Stimulated activated CD4-positive, alpha-beta T cell treated with anti-CD3 and anti-CD28 coated beads, Interleukin-2, amount 100 ng/mL, for 24 hours (primary cell): ENCODE measurements at places on chromosomes 6 and 20.

GRCh38 chr6:3088446-3088845, 20.2 kb downstream of the RIPK1 start:
- no peak for DNase-seq

DNA sequence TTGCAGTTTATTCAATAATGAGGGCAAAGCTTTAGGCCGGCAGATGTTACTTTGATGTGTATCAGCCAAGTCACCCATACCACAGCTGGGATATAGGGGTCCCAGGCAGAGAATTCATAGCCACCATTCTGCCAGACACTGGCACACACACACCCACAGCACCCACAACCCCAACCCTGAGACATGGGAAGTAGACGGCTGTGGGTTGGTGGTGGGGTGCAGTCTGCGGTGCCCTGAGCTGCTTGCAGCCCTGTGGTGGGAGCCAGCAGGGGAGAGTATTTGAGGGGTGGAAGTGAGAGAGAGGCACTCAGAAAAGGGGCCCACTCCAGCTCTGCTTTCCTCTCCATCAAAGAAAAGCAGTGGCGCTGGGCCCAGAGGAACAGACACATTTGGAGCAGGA, 125.3 kb downstream of the FOXO3 start:
- DNase-seq: no peak

DNA sequence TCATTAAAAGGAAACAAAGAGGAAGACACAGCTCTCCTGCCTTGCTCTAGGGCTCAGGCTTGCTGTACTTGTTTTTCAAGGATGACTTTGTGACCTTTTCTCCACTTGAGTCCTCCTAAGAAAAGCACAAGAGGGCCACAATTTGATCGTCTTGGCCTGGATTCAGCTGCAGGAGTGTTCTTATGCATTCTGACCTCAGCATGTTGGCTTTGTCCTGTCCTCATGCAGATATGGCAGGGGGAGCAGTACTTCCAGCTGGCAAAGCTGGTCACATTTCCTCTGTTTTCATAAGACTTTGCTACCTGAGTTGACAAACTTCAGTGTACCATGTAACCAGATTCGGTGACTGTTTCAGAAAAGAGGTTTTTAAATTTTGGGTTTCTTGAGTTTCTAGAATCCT, 30.8 kb downstream of the KDM1B start:
- no peak for DNase-seq

- no peak for DNase-seq
Measured at GRCh38 chr6:152089992-152090391, 282.5 kb downstream of the ESR1 start.

- DNase-seq: no peak
Measured at GRCh38 chr6:168328086-168328485, 8.5 kb upstream of the DACT2 start.

DNA sequence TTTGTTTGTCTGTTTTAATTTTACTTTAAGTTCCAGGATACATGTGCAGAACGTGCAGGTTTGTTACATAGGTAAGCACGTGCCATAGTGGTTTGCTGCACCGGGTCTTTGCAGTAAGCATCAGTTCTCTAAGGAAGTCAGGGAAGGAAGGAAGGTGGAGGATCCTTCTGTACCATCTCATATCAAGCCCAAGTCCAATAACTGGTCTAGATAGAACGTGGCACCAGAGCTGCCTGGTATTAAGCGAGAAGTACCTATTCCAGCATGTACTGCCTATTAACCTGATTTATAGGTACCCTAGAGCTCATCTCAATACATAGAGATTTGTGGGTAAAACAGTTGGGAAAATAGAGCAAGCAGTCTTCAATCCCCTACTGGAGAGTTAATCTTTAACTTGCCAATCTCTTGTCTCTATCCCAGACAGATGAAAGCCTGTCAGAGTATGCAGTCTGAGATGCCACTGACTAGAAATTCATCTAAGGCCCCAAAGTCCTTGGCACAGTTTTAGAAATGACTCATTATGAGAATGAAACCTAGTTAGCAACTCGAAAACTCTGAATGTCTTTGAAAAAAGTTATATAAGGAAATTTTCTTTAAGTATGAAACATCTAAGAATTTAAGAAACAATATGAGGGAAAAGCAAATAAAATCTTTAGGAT, 144.9 kb downstream of the TFAP2A start:
- no peak for DNase-seq

GRCh38 chr6:165817771-165818170, 154.7 kb upstream of the PDE10A start:
- DNase-seq: no peak

DNA sequence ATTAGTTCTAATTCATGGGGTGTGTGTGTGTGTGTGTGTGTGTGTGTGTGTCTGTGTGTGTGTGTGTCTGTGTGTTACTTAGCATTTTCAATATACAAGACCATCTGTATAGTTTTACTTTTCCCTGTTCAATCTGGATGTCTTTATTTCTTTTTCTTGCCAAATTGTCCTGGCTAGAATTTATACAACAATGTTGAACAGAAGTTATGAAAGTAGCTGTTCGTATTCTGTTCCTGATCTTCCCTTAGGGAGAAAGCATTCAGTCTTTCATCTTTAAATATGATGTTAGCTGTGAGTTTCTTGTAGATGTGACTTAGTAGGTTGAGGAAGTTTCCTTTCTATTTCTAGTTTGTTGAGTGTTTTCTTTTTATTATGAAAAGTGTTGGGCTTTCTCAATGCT, 334.7 kb upstream of the RNF24 start:
- no peak for DNase-seq

GRCh38 chr6:168817558-168818159, 376.7 kb downstream of the SMOC2 start:
- no peak for DNase-seq

DNA sequence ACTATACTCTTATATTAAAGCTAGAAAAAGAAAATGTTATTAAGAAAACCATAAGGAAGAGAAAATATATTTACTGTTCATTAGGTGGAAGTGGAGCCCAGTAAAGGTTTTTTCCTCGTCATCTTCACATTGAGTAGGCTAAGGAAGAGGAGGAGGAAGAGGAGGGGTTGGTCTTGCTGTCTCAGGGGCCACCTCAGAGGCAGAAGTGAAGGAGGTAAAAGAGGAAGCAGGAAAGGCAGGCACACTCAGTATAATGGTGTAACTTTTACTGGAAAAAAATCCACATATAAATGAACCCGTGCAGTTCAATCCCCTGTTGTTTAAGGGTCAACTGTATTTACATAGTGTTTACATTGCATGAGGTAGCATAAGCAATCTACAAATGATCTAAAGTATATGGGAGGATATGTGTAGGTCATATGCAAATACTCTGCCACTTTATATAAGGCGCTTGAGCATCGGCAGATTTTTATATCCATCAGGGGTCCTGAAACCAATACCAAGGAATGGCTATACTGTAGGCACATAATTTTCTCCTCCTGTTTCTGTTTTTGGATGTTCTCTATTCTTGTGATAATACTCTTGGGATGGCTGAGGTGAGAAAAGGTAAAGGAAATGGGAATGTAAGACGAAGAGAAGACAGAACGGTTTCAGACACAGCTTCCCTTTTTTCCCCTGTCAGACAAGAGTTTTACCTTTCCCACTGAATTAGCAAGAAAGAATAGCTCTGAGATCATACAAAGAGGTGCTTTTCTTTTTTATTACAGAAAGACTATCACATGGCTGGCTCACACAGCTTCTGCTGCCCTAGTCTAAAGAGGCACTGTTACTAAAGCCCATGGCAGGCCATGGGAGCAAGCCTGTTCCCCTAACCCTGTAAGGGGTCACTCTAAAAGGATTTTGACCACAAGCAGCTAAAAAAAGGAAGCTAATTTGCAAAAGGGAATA, 59.9 kb downstream of the NUDT3 start:
- DNase-seq: no peak

GRCh38 chr6:15614277-15614676, 48.6 kb downstream of the DTNBP1 start:
- no peak for DNase-seq

GRCh38 chr6:162377735-162378134, 349.8 kb downstream of the PRKN start:
- no peak for DNase-seq
